ENCODE measurements at places on chromosomes 3 and 15.

DNA sequence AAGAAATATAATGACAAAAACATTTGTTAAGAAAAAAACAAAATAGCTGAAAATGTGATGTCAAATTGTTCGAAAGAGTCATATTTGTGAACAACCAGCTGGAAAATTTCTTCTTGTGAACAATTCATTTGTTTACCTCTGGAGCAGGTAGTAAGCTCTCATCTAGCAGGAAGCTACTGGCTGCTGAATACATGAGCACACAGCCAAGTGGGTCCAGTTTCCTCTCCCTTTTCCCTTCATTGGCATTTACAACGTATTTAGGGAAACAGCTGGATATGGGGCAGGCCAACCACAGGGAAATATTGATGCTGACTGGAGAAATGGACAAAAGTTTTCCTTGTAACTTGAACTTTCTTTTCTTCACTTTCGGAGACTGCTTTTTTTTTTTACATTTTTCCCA lies 1354.7 kb upstream of the EPHA6 start:
- DNase-seq = no peak

DNA sequence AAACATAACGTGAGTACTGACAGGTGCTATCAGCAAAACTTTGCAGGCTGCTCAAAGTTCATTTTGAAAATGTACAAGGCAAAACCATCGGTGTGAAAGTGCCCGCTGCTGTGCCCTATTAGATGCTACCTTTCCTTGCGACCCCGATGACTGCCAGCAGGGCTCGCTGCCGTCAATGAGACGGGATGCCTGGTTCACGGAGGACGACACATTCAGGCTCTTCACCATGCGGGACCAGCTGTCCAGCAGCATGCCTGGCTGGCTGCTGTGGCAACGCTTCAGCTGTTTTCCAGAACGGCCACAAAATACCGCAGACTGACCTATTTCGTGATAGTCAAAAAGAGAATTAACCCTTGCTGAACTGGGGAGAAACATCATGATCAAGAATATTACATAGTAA lies 92.7 kb upstream of the OCA2 start:
- DNase-seq = no peak

DNA sequence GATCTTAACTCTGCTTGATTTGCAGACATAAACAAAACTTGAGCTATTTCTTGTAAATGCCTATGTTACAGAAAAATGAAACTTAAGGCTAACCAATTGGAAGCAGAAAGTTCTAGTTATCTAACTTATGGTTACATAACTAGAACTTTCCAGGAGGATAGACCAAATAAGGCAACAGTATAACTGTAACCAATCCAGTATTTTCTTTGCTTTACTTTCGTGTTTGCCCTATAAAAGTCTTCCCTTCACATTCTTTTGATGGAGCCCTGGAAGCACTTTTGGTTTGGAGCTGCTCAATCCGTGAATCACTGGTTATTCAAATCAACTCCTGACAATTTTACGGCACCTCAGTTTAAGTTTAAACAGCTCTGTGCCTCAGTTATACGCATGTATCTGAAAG lies 164.6 kb downstream of the SUCLG2 start:
- no peak for DNase-seq

DNA sequence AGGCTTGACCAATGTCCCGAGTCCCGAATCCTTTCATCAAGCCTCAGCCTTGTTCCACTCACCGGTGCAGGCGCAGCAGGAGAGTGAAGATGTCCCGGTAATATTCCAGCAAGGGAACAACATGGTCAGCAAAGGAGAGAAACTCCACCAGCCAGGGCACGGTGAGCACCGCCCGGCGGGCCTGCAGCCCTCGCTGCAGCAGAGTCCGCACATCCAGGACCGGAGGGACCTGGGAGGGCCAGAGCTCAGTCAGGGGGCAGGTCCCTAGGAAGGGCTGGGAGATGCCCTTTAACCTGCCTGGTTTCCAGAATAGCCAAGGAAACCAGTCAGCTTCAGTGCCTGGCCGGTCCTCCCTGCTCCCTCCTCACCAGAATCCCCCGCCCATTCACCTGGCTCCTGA lies 6.4 kb downstream of the CDAN1 start:
- no peak for DNase-seq

- DNase-seq = no peak
Observed at GRCh38 chr15:38758043-38758442, 193.4 kb upstream of the RASGRP1 start.

GRCh38 chr15:57138349-57138788 lies 219.9 kb downstream of the TCF12 start:
- DNase-seq = no peak

DNA sequence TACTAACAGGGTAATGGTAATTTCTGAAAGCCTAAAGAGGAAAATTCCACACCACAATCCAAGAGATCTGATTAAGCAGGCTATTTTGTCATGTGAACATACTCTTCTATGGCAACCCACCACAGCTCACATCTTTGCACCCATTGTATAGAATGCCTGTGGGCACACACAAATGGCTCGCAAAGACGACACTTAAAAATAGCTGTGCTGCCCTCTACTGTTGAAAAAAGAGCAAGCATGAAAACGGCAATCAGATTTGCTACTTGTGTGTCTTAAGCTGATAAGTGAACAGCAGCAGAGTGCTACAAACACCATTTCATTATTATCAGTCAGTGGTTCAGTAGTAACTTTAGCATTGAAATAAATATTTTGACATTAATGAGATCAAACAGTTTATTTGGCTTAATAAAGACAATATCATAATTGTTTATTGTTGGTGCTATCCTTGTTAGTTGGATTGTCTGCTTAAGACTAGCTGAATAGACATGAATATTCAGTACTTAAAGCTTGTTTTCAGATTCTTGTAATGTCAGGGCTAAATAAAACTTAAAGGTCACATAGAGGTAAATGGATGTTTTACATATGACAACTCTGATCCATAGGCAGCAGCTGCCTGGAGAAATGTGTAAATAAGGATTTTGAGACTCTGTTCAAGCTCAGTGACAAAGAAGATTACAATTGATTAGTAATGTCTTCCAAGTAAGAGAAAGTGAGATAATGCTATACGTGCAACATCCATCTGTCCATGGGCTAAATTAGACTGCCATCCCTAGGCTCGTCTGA lies 199.1 kb downstream of the LRRN1 start:
- no peak for DNase-seq

- DNase-seq = no peak
Observed at GRCh38 chr3:24137958-24138875, 193.1 kb downstream of the NR1D2 start.

GRCh38 chr3:29153811-29154210 lies 127.1 kb upstream of the RBMS3 start:
- DNase-seq = no peak

DNA sequence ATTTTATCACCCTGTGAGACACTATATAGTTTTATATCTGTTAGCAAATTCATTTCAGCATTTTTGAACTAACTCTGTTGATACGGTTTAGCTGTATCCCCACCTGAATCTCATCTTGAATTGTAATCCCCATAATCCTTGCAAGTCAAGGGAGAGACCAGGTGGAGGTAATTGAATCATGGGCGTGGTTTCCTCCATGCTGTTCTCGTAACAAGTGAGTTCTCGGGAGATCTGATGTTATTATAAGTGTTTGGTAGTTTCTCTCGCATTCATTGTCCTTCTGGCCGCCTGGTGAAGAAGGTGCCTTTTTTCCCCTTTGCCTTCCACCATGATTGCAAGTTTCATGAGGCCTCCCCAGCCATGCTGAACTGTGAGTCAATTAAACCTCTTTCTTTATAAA lies 53.2 kb upstream of the TMC3 start:
- no peak for DNase-seq

GRCh38 chr3:170585937-170586310 lies at the start of gene SLC7A14:
TSS of gene SLC7A14 (minus strand) at chr3:170586075. CDS start at chr3:170526936, 59,139 bp downstream.
- no peak for DNase-seq

- no peak for DNase-seq
Observed at GRCh38 chr3:157527131-157527881, 24.1 kb upstream of the VEPH1 start.

DNA sequence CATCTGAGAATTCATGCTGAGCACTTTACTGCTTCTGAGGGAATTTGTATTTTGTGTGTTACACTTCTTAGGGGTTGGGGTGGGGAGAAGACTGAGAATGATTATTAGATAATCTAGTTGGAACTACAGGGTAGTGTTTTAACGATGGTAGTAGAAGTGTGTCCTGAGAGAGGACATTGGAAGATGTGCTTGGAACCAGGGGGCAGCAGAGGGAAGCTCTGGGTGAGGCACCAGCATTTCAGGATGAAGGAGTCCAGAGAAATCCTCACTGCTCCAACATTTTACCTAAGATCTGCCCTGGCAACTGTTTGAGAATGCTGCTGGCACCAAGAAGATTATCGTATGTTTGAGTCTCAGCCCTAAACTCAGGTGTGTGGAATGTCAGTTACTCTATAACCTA lies 145.5 kb downstream of the SQOR start:
- DNase-seq = no peak

GRCh38 chr3:170117134-170117533 lies 64.4 kb downstream of the PHC3 start:
- DNase-seq = no peak

GRCh38 chr3:193506921-193507320 lies 47.8 kb downstream of the ATP13A4 start:
- no peak for DNase-seq

- DNase-seq = no peak
Observed at GRCh38 chr3:44883999-44884431, 9.6 kb downstream of the TGM4 start.

DNA sequence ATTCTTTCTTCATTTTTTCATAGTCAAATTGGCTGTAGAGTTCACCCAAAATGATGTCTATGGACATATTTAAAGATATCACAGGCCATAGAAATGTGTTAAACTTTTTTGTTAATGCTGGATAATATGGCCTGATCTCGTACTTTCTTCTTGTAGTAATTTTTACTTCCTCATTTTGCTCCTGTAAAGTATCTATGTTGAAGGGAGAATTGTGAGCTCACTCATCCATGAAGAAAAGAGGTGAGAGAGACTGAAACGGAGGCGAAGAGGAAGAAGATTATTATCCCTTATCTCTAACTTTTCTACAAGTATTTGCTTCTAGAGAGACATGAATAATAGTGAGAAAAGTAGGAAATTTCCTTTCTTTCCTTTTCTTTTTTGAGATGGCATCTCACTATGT lies 613.8 kb upstream of the TBL1XR1 start:
- DNase-seq = no peak

DNA sequence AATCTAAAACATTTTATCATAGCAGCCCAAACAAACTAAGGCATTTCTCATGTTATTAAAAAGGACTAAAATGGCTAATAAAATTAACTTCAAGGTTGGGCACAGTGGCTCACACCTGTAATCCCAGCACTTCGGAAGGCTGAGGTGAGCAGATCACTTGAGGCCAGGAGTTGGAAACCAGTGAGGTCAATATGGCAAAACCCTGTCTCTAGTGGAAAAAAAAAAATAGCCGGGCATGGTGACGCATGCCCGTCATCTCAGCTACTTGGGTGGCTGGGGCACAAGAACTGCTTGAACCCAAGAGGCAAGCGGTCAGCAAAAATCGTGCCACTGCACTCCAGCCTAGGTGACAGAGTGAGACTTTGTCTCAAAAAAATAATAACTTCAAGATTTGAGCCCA lies 110.2 kb downstream of the NR2E3 start:
- DNase-seq = no peak

GRCh38 chr3:160870327-160870726 lies 114.3 kb downstream of the PPM1L start:
- no peak for DNase-seq

DNA sequence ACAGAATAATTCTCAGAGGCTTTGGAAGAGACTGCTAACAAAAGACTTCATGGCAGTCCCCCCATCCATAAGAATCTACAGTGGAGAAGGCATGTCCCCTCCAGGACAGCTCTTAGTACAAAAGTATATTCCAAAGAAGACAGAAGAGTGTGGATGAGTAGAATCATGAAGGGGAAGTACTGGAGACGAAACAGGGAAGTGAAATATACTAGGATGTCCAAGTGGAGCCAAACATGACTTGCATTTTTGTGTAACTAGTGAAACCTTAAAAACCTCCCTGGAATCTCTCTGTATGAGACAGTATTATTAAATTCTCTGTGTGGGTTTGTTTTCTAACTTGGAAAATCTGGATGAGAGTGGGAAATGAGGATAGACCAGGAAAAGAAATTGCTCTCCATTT lies 312.4 kb downstream of the RSL24D1 start:
- DNase-seq = no peak

DNA sequence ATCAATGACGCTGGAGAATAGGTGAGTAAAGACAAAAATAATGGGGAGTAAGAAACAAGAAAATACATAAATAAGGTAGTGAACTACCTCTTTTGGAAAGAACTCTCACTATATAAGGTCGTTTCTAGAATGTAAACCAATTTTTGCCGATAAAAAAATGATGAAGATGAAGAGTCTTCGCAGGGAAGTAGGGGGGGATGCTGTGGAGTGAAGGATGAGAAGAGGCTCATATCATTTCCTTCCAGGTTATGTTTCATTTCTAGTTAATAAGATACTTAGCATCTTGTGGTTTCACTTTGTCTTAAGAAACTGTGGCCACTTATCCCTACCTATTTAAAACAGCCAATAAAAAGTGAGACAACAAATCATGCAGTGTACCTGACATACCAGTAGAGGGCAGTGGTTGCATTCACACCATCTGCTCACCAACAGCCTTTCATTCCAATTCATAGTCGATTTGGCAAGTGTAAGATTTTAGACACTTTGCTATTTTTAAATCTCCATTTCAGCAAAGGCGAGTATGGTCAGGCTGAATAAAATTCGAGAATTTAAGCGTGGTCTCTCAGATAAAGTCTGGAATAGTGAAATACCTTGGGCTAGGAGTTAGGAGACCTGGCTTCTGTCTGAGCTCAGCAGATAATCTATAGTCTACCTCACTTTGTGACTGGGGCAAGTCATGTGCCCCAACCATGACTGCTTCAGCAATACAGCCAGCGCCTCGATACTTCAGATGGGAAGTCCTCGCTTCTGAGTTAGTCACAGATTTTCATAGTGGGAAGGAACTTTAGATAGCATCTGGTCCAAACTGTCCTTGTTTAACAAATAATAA lies 28.9 kb upstream of the ICE2 start:
- DNase-seq = peak; percentile 59

- no peak for DNase-seq
Observed at GRCh38 chr3:144556392-144556791, 584.8 kb downstream of the DIPK2A start.

GRCh38 chr3:88137836-88138235 lies 11.9 kb upstream of the C3orf38 start:
- DNase-seq = no peak

GRCh38 chr3:6601374-6601773 lies 259.5 kb upstream of the GRM7 start:
- no peak for DNase-seq

GRCh38 chr3:66755924-66756323 lies 242.2 kb upstream of the KBTBD8 start:
- DNase-seq = no peak

GRCh38 chr15:98562331-98562937 lies 85.9 kb upstream of the IGF1R start:
- no peak for DNase-seq

Data from memory B cell (primary cell).